Hepatic stellate cell (primary cell): ENCODE measurements at places on chromosomes 2 and 18.

- DNase-seq, result peak; percentile 29
Observed at GRCh38 chr2:128510701-128511397, 192.2 kb upstream of the HS6ST1 start.

GRCh38 chr2:220781622-220782241 is 790.4 kb downstream of the EPHA4 start:
- DNase-seq, result no peak

DNA sequence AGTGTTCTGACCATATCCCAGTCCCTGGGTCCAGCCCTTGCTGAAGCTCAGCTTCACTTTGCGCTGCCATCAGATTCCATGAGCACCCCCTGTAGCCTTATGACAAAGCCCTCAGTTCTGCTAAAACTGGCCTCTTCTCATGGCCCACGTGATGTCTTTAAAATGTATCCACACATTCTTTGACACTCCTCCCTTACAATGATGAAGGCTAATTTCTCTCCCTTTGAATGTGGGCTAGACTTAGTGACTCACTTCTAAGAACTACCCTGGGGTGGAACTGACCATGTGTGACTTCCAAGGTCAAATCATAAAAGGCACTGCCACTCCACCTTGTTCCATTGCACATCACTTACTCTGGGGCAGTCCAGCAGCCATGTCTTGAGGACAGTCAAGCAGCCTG is 45.4 kb upstream of the GORASP2 start:
- no peak for DNase-seq

GRCh38 chr2:239441261-239442078 is 40.6 kb upstream of the HDAC4 start:
- no peak for DNase-seq

- DNase-seq, result no peak
Observed at GRCh38 chr2:150280231-150280630, 207.2 kb downstream of the RND3 start.

- DNase-seq, result no peak
Observed at GRCh38 chr2:221360742-221361141, 211.4 kb downstream of the EPHA4 start.

DNA sequence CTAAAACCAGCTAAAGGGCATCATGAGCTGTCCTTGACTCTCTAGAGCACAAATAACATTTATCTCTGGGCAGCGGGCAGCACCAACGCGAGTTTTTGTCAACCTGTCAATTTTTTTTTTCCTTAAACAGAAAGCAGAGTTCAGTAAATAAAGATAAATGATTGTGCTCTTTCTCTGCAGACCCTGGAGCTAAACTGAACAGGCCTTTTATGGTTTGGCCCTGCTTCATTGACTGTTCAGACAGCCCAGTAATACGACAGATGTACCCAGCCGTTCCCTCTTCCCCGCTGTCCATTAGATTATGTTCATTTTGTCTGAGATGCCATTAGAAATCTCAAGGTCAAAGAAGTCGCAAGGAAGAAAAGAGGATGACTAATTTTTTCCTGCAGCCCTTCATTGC is 280.5 kb upstream of the PIK3C3 start:
- no peak for DNase-seq

DNA sequence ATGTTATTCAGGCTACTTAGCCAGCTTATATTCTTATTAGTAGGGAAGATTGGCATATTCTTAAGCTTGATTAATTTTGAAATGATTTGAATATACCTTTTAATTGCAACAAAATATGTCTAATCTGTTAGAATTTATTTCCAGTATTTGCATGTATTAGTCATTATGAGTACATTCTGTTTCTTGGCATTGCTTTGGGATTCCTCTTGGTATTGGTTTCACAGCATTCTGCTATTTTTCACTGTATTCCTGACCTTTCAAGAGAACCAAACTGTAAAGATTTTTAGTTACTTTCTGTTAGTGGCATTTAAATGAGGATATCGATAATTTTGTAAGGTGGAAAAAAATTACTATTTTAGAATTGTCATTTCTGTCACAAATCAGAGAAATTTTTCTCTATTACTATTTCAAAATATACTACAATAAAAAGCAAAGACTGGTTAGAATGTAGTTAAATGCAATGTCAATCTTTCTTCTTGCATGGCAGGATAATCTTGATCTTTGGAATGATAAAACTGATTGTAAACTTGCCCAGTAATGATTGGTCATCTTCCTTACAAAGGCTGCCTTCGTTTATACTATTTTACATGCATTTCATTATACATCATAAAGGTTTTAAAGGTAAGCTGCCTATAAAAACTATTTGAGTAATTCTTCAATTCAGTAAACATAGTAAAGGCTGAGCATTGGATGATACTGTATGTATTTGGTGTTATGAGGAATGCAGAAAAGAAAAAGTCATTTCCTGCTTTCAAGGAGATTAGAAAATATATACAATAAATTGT is 86.1 kb downstream of the SLC4A10 start:
- no peak for DNase-seq

DNA sequence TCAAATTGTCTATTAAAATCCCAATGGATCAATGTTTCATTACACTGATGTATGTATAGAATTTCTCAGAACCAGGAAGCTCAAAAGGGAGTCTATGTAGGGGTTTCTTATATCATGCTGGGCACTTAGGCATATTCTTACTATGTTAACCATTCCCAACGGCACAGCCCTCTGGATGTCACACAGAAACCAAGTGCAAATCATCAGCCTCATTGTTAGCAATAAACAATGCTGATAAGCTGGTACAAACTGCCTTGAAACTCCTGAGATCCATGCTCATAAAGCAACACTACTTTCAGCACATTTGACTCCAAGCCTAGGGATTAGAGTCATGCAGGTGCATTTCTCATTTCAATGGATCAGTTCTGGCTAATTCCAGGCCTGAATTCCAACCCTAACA is 730.2 kb upstream of the SLC39A10 start:
- no peak for DNase-seq

DNA sequence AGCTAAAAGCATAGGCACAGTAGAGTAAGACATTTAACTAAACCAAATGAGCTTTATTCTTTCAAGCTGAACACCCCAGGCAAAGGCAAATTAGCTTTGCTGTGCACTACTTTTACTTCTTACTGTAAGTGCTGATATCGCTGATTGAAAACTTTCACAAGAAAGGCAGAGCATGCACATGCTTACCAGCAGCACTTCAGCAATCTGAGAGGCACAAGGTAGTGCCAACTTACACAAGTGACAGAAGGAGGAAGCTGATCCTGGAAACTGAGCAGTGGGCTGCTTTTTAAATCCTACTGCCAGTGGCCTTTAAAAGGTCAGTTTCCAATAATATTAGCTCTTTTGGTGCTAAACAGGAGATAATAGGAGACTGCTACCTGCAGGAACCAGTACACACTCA is 43.9 kb downstream of the LANCL1 start:
- no peak for DNase-seq

DNA sequence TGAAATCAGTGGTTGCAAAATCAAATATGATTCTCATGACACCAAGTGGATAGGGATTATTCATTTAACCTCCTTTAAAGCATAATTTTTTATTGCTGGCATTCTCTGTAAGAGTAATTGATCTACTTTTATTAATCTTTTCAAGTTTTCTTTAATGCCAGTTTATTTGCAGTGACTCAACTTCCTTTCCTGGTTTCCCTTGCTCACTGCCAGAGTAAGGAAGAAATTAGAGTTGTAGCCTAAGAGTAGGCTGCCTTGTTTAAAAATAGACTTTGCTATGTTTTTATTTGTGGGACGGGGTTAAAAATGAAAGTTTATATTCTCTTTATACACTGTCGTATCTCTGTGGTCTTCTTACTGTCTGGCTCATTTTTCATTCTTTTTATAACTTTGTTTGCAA is 148.6 kb downstream of the WDR7 start:
- no peak for DNase-seq

- no peak for DNase-seq
Observed at GRCh38 chr2:73700131-73700611, 37.0 kb downstream of the TPRKB start.

- no peak for DNase-seq
Observed at GRCh38 chr2:159164457-159164911, 122.0 kb downstream of the WDSUB1 start.

GRCh38 chr18:63888470-63889190 is 1.1 kb downstream of the SERPINB2 start:
- DNase-seq, result no peak

GRCh38 chr2:75064691-75065396 is 106.4 kb downstream of the POLE4 start:
- peak; percentile 35 for DNase-seq

- DNase-seq, result peak; percentile 35
Observed at GRCh38 chr2:233764264-233764663, 4.2 kb downstream of the UGT1A1 start.

DNA sequence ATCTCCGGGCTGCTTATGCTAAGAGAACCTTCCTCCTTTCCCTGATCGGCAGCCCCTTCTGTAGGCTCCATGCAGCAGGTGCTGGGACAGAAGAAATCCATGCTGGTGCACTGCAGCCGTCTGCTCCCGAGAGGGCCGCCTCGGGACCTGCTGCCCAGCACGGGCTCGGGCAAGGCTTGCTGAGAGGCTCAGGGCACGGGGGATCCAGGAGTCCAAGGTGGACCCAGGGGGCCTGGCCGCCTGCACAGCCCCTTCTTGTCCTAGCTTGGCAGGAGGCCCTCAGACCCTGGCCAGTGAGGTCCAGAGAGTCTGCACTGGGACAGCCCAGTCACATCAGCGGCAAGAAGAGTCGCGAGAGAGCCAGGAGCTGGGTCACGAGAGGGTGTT is 13.3 kb upstream of the DUSP2 start:
- DNase-seq, result no peak

DNA sequence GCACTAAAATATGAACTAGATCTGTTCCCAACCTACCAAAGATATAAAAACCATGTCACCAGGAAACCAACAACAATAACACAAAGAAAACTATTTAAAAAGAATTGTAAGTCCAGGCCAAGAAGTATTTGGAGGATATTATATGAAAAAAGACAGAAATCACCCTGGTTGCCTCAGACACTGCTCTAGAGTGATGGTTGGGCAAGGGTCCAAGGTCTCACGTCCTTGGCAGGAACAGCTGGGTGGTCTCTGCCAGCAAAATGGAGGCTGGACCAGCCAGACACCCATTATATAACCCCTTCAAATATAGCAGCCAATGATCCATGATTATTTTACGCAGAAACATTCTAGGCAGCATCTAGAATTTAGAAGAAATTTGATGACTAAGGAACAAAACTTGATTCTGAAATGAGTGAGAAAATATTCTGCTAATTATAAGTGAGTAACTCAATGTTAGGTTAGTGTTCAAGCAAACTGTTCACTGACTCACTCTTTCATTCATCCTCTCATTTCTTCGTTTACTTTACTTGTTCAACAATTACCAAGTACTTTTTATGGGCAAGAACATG is 35.4 kb downstream of the MRPL35 start:
- DNase-seq, result no peak

- no peak for DNase-seq
Observed at GRCh38 chr2:36294316-36294721, 61.3 kb upstream of the CRIM1 start.

GRCh38 chr2:11903085-11903606 is 156.7 kb downstream of the LPIN1 start:
- no peak for DNase-seq

- no peak for DNase-seq
Observed at GRCh38 chr2:100062336-100062735, 80.1 kb downstream of the AFF3 start.

GRCh38 chr2:108534584-108535356 is 500 bp downstream of the LIMS1 start:
- DNase-seq, result peak; percentile 31

- DNase-seq, result peak; percentile 55
Observed at GRCh38 chr2:176554101-176555048, 285.1 kb downstream of the MTX2 start.

- no peak for DNase-seq
Observed at GRCh38 chr2:96683307-96683706, 40.7 kb downstream of the FER1L5 start.

- DNase-seq, result no peak
Observed at GRCh38 chr18:39057423-39058064, 1491.9 kb upstream of the CELF4 start.

DNA sequence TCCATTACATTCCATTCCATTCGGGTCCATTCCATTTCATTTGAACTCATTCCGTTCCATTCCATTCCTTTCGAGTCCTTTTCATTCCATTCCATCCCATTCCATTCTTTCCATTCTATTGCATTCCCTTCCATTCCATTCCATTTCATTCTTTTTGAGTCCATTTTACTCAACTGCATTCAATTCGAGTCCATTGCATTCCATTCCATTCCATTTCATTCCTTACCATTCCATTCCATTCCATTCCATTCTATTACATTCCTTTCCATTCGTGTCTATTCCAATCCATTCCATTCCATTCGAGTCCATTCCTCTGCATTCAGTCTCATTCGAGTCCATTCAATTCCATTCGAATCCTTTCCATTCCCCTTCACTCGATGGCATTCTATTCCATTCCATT is 1128.8 kb downstream of the RPIA start:
- no peak for DNase-seq

GRCh38 chr2:157501026-157501425 is 57.1 kb upstream of the CYTIP start:
- DNase-seq, result no peak

DNA sequence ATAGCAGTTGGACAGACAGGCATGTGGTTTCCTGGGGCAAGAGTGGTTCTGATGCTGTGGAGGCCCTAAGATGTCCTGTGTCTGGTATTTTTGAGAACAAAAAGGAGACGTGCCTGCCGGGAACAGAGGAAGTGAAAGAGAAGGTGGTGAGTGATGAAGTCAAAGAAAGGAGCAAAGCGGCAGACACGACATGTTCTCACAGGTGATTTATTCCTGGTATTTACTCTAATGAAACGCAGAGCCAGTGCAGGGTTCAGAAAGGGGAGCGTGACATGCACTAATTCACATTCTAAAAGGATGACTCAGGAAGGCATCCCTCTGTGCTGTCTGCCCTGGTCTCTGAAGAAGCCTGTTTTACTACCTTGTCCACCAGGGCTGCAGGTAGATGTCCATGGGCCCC is 211.0 kb downstream of the KCNE4 start:
- no peak for DNase-seq

GRCh38 chr18:51655327-51655698 is 457.8 kb upstream of the MEX3C start:
- DNase-seq, result no peak

GRCh38 chr2:219457784-219458369 is 23.2 kb downstream of the SPEG start:
- DNase-seq, result no peak

DNA sequence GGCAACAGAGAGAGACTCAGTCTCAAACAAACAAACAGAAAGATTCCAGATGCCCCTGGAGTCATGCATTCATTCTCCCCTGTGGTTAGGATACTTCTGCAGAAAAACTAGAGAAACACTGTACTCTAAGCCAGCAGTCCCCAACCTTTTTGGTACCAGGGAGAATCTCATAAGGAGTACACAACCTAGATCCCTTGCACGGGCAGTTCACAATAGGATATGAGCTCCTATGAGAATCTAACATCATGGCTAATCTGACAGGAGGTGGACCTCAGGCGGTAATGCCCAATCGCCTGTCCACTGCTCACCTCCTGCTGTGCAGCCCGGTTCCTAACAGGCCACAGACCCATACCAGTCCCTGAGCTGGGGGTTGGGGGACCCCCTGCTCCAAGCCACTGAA is 18.3 kb downstream of the PSME4 start:
- DNase-seq, result no peak

GRCh38 chr2:121242976-121243375 is 42.0 kb downstream of the TFCP2L1 start:
- no peak for DNase-seq

GRCh38 chr2:158484892-158485556 is 28.3 kb downstream of the PKP4 start:
- DNase-seq, result no peak
